ENCODE measurements at places on chromosomes 5 and 9.

DNA sequence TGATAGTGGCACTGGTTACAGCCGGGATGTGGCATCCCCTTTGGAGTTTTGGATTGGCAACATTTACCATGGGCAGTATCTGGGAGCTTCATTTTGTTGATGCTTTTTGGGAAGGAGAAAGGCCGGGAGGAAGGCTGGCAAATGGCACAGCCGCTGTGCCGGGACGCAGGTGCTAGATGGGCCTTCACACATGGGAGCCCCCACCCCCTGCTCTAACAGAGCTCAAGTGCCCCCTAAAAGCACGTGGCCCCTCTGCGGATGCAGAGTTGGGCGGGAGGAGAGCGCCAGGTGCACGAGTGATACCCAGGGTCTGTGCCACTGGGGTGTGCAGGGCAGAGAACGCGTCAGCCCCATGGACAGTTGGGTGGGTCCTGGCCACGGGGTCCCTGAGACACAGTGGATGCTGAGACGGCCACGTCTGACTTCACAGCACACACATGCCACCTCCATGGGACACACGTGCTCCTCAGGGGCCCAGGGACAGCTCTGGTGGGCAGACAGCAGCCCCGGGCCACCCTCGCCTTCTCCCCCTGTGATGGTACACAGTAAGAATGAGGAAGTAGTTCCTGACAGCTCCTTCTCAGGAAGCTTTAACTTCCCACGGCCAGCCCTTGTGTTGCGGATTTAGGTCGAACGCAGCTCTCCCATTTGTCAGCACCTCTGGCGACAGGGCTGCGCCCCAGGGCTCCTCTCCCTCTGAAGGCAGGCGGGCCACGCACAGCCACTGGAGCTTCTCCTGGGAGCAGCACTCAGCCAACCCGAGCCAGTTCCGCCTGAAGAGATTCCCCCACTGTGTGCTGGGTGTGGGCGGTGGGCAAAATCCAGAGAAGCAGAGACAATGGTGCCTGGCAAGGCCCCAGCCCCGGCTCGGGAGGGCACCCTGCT, 10.8 kb downstream of the SLC9A3 start:
- DNase-seq, result no peak

GRCh38 chr9:94911211-94911610, 184.7 kb downstream of the AOPEP start:
- DNase-seq, result no peak

DNA sequence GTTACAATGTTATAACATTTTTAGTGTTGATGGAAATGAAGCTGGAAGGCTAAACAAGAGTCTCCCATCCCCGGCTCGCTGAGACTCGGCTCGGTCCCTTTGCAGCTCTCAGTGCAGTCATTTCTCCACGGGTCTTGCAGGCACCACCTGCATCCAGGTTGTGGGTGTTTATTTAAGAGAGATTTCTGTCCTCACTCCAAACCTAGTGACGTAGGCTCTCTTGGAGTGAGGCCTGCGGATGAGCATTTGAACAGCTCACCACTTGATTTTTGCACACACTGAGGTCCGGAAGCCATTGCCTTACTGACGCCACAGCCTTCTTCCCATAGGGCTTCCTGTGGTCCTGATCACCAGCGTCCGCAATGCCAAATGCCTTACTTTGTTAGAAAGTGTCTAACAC, 197.7 kb upstream of the OTULINL start:
- no peak for DNase-seq

- no peak for DNase-seq
These were observed 18.3 kb upstream of the SYNPO start for GRCh38 chr5:150622157-150622556.

DNA sequence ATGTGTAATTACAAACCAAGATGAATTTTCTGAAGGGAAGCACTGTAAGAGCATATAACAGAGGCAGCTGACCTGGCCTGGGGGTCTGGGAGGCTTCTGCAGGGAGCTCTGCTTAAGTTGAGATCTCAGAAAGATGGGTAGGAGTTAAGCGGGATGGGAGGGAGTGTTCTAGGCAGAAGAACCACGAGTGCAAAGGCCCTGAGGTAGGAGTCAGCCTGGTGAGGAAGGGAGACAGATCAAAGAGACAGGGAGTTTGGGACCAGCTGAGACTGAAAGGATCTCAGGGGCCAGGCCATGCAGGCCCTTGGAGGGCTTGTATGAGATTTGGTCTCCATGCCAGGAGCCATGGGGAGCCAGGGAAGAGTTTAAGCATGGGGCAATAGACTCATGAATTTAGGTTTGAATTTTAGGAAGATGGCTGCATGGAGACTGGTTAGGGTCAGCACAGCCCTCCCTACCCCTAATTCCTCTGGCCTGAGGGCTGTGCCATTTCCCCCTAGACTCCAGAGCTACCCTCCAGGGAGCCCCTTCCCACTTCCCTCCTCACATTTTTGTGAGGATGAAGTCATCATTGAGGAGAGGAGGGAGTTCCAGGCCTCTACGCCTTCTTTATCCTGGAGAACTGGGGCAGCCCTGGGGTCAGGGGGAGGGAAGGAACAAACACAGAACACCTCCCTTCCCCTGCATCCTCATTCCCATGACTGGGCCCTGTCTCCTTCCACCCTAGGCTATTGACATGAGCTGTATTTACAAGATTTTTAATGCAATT, 4.8 kb upstream of the ARAP3 start:
- DNase-seq, result no peak

- no peak for DNase-seq
These were observed 468.5 kb downstream of the TAF11L14 start for GRCh38 chr5:18102733-18103132.

DNA sequence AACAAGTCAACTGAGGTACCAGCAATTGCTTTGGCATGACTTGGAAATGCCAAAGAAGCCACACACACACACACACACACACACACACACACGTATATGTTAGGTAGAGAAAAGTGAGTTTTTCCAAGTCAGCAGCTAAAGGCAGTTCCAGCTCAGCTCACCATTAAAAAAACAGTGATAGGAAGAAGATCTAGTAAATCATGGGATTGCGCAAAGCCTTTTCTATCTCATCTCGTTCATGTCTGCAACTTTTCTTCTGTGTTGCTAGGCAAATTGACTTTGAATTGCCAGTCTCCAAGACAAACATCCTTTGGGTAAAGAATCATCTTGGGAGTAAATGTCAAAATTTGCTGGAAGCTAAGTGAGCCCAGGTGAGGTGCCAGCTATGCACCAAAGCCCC, 500.1 kb downstream of the ENC1 start:
- no peak for DNase-seq

- no peak for DNase-seq
These were observed 152.8 kb downstream of the TMEM167A start for GRCh38 chr5:82924226-82925060.

- no peak for DNase-seq
These were observed 326.5 kb downstream of the NTRK2 start for GRCh38 chr9:84996029-84996428.

DNA sequence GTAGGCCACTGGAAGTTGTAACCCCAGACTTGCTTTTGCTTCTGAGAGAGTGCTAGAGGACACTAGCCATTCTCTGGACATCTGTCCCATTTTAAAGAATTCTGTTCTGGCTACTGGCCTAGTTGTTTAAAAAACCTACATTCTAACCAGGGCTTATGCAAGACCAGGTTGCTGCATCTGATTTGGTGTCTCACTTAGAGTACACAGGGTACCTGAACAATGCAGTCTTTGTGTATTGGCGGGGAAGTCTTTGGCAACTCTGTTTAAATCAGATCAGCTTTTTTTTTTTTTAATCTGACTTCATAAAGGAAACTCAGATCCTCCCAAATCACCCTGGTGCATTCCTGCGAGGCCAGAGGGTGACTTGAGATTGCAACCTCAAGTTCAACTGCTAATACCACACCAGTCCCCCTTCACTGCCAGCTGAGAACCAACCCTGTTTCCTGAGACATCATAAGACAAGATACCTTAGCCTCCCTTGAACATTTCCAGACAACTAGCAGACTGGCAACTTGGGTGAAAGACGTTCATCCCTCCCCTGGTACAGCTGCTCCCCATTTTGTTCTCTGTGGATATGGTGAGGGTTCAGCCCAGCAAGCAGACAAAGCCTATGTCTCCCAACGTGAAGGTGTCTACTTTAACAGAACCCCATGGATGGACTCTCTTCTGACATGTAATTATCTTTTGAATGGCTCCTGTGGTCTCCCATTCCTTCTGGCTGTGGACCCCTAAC, 27.0 kb downstream of the SKP1 start:
- DNase-seq, result no peak

Data from activated T-cell treated with anti-CD3 and anti-CD28 coated beads for 4 hours (primary cell).